ENCODE measurements at places on chromosomes 2 and 18.

- no peak for DNase-seq
Observed at GRCh38 chr18:42038936-42039335, 83.9 kb downstream of the PIK3C3 start.

DNA sequence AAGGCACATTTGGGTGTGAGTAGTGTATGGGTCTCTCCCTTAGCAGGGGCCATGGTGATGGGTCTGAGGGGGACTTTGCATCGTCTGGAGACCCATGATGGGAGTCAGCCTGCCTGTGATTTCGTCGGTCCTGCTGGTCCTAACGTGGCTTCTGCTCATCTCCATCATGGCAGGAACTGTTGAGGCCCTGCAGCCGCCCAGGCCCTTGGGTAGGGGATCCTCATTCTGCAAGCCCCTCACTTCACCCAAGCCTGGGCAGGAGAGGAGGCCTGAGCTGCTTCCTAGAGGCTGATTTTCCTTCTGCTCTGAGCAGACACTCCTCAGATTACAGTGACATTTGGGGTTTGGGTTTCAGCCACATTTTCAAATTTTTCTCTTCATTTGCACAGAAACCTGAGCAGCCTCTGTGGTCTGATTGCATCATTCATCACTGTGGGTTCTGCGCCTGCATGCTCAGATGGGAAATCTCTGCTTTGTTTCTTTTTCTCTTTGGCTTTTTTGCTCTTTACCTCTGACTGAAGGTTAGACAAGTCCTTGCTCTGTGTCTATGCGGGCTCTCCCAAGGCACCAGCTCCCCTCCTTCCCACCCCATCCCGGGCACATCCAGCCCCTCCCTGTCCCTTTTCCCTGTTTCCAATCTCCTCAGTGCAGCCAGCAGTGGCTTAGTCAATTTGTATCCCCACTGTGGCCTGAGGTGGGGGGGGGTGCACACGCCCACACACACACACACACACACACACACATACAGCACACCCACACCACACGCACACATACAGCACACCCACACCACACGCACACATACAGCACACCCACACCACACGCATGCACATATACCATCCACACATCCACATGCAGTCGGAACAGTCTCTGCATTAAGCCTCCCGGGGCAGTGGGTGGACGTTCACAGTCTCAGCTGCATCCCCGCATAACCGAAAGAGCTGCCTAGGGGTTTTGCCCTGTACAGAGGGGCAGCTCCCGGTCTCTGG, 305.4 kb upstream of the HS6ST1 start:
- no peak for DNase-seq

DNA sequence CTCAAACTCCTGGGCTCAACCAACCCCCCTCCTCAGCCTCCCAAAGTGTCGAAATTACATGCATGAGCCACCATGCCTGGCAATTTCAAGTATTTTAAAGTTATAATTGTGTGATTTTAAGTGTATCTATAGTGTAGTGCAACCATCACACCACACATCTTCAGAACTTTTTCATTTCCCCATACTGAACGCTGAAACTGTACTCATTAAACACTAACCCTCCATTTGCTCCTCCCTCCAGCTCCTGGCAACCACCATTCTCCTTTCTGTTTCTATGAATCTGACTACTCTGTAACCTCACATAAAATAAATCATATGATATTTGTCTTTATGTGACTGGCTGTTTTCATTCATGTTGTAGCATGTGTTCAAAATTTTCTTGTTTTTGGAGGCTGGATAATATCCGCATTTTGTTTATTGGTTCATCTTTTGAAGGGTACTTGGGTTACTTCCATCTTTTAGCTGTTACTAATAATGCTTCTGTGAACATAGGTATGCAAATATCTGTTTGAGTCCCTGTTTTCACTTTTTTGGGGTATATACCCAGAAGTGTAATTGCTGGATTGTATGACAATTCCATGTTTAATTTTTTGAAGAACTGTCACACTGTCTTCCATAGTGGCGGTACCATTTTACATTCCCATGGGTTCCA, 188.2 kb downstream of the PLCL1 start:
- no peak for DNase-seq

GRCh38 chr2:88131201-88131998, 3.5 kb upstream of the FABP1 start:
- DNase-seq: no peak

- DNase-seq: no peak
Observed at GRCh38 chr18:36157441-36157840, 27.7 kb downstream of the ELP2 start.
